ENCODE measurements at places on chromosomes 3 and 15.
A peak's percentile ranks its signal among the peaks of the same experiment; 100 is the strongest.

GRCh38 chr15:81653259-81653658 is 279.2 kb upstream of the TMC3 start:
- DNase-seq: no peak

- DNase-seq: no peak
Observed at GRCh38 chr15:69756440-69756839, 303.8 kb downstream of the RPLP1 start.

DNA sequence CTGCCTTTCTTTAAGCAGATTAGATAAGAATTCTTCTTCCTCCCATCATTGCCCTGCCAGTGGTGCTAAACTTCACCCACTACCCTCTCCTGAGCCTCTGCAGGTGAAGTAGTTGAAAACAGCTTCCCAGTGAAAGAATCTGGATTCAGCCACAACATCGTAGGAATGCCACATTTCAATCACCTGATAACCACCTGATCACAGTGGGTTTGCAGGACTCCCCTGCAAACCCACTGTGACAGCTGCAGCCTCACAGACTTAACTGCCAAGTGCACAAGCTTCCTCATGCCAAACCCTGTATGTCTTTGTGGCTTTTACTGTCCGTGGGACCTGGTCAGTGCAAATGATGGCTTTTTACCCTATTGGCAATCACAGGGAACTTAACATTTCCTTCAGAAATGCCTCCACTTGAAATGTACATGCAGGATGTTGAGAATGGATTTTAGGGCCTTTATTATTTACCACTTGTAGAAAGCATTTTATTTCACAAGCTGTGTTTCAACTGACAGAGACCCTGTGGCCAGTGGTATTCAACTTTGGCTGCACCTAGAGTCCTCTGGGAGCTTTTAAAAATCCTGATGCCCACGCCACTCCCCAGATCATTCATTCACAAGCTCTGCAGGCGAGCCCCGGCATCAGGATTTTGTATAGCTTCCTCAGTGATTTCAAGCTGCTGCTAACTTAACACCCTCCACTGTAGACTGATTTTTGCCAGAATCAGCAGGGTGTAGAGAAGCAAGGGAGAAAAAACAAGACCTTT is 49.1 kb downstream of the OXNAD1 start:
- DNase-seq: no peak

- peak; percentile 93 for DNase-seq
Observed at GRCh38 chr3:188348435-188349244, 194.7 kb downstream of the LPP start.

- DNase-seq: no peak
Observed at GRCh38 chr3:109023167-109023566, 69.5 kb upstream of the GUCA1C start.

- no peak for DNase-seq
Observed at GRCh38 chr15:63984331-63984730, 62.0 kb downstream of the DAPK2 start.

DNA sequence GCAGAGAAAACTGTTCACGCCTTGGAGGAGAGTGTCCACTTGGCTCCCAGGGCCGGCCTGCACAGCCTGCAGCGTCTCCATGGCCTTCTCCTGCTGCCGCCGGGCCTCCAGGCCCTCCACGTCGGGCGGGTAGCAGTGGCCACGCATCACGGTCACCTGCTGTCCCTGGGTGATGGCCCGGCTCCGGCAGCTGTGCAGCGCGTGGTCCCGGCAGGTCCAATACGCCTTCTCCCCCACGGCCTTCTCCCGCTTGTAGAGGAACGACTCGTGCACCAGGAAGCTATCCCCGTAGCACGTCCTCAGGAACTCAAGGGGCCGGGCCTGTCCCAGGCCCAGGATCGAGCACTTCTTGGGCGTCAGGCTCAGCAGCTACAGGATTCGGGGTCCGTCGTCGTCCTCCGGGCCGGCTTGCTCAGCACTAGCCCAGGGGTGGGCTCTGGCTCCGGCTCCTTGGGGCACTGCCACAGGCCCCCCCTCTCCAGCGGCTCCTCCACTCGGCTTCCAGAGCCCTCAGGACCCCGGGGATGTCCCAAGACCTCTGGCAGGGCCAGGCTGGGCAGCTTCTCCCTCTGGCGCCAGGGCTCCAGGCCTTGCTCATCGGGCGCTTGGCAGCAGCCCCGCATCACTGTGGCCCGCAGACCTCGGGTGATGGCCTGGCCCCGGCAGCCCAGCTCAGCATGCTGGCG is 83.6 kb upstream of the FXR1 start:
- no peak for DNase-seq

DNA sequence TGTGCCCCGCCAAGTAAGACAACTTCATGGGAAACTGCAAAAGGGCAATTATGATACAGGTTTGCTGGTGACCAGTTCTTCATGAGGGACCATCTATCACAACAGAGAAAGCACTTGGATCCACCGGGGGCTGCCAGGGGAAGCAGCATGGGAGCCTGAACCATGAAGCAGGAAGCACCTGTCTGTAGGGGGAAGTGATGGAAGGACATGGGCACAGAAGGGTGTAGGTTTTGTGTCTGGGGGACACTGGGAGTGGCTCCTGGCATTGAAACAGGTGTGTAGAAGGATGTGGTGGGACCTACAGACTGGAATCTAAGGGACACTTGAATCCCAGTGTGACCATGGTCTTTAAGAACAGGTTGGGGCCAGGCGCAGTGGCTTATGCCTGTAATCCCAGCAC is 22.6 kb downstream of the MKRN2 start:
- no peak for DNase-seq

Data from skeletal muscle cell (primary cell).